Kidney epithelial cell (primary cell): ENCODE measurements at places on chromosomes 6 and 20. TPM values are rescaled to one million over a fixed set of nuclear protein-coding genes. Genes with fewer than 3 reads are reported as not detected.

GRCh38 chr20:49893242-49894072 is 21.9 kb downstream of the SPATA2 start:
- no peak for DNase-seq

- no peak for DNase-seq
These were observed 90.4 kb downstream of the SLC2A10 start for GRCh38 chr20:46799781-46800408.

DNA sequence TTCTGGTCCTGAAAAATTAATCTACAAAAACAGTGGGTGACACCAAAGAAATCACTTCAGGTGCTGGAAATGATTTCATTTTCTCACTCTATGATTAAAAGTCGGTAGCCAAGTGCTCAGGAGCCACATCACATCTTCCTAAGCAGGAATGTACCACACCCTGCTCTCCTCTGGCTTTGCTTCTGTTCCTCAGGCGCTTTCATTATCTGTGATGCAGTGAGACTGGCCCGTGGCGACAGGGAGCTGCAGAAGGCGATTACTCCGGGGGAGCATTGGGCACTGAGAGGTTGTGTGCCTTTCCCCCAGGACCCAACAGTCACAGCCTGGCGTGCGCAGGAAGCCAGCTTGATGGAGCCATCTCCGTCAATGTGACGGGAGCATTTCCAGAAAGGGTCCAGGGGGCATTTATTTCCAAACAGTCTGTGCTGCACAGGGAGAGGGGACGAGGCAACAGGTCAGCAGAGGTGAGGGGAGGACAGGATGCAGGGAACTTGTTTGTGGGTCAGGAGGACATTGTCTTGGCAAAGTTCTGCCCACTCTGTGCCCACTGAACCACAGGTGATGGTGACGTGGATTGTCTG is 5.6 kb upstream of the ZNF831 start:
- no peak for DNase-seq

DNA sequence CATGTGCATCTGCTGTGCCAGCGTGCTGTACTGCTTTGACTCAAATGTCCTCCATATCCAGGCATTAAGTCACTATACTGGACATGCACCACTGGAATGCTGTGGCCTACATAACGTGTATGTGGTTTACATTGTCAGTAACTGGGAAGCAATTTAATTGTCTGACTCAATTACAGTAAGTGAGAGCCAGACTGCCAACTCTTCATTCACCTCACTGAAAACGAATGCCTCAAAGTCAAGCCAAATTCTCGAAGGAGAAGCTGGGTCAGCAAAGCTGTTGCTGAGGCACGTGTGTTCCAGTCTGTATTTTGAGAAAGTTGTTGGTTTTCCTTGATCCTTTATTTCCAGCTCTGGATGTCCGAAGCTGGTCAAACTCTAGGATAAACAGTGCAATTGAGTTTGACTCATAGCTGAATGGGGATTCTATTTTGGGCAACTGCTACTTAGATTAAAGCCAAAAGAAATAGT is 534.3 kb downstream of the COL12A1 start:
- DNase-seq = peak; percentile 1

CD109 gene
- total RNA-seq = 8.6 and 10.4 TPM in 2 replicates

- DNase-seq = no peak
These were observed 127.5 kb upstream of the SMLR1 start for GRCh38 chr6:130699742-130700141.

DNA sequence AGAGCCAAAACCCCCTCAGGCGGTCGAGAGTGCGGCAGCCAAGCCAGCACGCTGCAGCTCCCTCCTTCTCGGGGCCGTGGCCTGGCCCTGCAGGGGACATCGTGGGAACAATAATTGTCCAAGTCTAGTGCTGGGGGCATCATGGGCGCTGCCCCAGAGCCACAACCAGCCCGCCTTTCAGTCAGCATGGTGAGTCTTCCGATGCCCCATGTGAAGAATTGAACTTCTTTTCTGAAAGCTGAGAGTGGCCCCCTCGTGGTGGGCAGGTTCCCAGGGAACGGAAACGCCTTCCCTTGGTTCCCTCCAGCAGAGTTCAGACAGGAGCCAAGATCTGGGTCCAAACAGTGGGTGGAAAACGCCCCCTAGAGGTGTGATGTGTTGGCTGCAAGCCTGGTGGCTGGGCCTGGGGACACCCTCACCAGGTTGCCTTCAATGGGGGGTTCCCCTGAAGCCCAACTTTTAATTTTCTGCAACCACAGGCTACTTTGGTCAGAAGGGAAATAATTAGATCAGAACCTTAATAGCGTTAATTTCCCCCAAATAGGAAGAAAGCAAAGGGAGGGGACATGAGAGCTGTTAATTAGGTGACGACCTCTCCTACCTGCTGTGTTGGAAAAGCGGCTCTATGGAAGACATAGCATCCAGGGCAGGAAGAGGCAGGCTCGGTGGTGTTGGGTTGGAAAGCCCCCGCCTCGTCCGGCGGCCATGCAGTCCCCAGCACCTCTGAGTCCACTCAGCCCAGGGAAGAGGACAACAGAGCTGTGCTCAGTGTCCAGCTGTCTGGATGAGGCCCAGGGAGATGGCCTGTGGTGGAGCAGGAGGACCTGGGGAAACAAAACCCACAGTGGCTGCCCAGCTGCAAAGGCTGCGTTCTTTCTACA is 4.7 kb upstream of the MRGBP start:
- DNase-seq = no peak

GRCh38 chr6:105886066-105886813 is 199.9 kb upstream of the PRDM1 start:
- no peak for DNase-seq

- peak; percentile 91 for DNase-seq
These were observed 8.4 kb upstream of the NUP153 start for GRCh38 chr6:17714879-17715851.

DNA sequence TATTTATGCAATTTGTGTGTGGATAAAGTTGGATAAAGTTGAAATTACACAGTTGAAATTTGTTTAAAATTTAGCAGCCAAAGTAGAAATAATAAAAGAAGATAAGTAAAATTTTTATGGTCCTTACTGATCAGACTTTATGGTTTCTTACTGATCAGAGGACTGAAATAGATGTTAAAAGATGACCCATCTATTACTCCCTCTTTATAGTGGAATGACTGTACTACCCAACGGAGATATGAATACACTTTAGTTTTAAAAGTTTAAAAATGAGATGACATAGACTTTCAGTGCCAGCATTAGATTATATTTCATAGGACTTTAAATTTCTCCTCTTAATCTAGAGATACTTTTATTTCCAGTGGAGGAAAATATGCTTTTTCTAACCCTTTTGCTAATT is 98.9 kb upstream of the ADGRF4 start:
- DNase-seq = no peak

- DNase-seq = no peak
These were observed 67.0 kb downstream of the SLX4IP start for GRCh38 chr20:10502098-10502526.

GRCh38 chr20:3161316-3162079 is 1.8 kb upstream of the FASTKD5 start:
- no peak for DNase-seq

- no peak for DNase-seq
These were observed 497.4 kb upstream of the SULF2 start for GRCh38 chr20:48282591-48283228.

DNA sequence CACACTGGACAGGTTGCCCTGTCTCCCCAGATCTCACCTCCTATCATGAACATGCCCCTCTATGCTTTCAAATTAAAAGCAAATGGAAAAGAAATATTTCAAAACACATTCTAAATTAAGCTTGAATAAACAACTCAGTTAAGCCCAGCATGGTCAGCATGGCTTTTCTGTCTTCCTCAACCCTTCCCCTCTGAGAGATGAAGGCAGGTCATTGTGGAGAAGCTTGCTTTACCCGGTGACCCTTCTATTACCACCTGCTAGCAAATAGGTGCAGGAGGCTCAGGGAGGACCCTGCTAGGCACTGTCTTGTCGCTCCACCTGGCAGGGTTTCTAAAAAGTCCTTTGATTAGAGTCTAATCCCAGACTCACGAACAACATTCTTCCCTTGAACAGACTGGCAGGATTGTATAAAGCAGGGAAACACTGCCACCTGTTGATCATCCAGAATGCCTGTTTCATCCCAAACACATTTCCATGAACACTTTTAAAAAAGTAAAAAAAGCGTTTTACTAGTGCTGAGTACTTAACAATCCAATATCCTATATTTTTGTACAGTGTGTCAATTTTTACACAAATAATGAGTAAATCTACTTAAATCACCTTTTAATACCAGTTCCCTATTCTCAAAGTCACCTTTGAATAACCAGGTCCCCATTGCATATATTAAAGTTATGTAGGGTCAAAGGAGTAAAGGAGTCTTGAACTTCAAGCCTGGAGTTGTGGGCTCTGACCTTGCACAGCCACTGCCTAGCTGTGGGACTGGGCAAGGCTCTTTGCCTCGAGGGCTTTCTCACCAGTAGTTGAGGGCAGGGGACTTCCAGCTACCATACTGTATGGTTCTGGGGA is 75.5 kb downstream of the GPR6 start:
- peak; percentile 14 for DNase-seq

DNA sequence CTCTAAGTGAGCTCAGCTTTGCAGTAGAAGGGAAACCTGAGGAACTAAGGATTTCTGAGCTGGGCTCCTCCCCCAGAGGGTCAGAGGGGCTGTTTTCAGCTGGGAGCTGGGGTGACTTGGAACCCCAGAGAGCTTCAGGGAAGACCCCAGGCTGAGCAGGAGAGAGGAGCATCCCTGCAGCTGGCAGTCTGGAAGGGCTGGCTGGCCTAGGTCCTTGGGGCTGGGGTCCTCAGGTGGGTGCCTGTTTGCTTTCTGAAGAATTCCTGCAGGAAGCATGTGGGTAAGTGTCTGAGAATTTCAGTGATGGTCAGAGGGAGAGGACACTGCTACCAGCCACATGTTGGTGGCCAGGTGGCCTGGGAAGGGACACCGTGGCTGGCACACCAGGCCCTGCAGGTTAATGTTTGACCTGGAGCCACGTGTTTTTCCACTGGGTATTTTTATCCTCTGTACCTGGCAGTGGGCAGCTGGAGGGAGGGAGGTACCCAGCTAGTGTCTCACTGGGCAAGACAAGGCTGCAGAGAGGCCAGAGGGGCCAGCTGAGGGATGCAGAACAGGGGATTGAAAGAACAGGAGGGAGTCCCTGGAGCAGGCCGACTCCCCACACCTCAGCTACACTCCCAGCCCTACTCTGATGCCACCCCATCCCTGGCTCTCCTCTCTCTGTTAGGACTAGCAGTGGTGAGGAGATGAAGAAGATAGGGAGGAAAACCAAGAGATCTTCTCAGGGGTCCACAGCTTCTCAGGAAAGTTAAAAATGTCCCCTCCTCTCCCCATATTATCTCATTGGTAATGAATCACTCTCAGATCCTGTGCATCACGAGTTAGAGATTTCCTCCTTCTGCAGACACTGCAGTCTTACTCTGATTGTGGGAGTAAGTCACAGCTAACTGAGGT is 143.6 kb downstream of the VEGFA start:
- no peak for DNase-seq

DNA sequence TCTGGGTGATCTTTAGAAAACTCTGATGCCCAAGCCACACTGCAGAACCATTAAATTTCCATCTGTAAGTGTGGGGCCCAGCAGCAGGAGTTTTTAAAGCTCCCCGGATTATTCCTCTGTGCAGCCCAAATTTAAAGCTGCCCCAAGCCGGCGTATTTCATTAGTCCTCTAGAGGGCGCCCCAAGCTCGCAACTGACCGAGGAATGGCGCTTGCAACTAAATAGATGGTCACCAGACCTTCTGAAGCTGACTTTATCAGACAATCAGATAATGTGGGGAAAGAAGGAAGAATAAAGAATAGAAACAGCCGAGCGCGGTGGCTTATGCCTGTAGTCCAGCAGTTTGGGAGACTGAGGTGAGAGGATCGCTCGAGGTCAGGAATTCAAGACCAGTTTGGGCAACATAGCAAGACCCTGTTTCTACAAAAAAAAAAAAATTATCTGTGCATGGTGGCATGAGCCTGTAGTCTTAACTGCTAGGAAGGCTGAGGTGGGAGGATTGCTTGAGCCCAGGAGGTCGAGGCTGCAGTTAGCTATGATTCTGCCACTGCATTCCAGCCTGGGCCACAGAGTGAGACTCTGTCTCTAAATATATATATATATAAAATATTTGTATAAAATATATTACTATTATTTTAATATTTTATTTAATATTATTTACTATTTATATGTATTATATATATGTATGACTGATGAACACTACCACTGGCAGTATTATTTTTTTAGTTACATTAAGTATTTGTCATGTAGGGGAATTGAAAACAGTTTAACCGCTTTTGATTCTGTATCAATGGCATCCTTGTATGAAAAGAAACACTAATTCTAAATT is 56.0 kb downstream of the OTOR start:
- DNase-seq = no peak
